Sciatic nerve (tissue), 2 donors: ENCODE measurements at places on chromosomes 4 and X. TPM values are rescaled to one million over a fixed set of nuclear protein-coding genes. Genes with fewer than 3 reads are reported as not detected.

- DNase-seq = no peak
Measured at GRCh38 chrX:84358271-84358670, 144.0 kb downstream of the HDX start.

- no peak for DNase-seq
Measured at GRCh38 chr4:91373546-91373945, 930.2 kb upstream of the GRID2 start.

DNA sequence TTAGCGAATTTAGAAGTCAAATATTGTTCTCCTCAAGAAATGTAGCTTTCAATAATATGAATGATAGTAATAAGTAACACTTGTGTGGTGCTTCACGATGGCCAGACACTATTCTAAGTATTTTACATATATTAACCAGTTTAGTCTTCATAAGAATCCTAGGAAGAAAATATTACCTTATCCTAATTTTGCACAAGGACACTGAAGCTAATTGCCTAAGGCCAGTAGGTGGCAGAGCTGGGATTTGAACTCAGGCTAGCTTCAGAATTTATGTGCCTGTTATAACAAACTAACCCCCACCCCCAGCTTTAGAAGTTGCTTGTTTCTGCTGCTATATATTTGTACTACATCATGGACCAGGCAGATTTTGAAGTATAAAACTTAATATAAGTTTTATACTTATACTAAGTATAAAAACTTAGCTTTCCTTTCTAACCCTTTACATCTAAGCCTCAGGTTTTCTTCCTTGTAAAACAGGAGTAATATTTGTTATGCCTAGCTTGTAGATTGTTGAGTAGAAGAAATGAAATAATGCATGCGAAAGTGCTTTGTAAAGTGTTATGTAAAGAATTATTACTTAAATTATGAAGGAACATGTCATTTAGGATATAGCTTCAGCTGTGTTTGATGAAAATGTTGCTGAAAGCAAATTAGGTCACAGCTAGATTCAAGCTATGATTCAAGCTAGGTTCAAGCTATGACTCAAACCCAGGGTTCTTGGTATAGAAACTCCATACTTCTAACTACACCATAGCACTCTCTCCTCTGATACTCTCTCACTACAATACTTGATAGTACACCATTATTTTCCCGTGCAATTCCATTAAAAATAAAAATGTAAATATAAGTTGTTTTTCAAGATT lies 4.2 kb upstream of the CDS1 start:
- DNase-seq = no peak

DNA sequence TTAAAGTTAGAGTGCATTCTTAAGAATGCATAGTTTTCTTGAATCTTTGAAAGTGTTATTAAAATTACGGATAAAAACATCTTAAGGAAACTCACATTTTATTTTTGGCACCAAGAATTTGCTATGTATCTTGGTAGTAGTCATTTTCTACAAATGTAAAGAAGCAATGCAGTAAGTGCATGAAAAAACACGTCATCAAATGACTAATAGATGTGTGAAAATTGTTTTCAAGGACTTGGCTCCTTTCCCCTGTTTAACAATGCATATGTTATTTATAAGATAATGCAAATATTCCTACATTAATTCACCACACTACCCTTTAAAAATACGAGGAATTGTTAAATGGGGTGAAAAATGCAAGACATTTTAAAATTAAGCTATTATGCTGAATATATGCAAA lies 461.2 kb upstream of the PCDH7 start:
- no peak for DNase-seq

GRCh38 chrX:15694941-15695451 lies 30.4 kb upstream of the CLTRN start:
- no peak for DNase-seq

GRCh38 chrX:15769300-15769954 lies 20.9 kb upstream of the ZRSR2 start:
- DNase-seq = no peak

DNA sequence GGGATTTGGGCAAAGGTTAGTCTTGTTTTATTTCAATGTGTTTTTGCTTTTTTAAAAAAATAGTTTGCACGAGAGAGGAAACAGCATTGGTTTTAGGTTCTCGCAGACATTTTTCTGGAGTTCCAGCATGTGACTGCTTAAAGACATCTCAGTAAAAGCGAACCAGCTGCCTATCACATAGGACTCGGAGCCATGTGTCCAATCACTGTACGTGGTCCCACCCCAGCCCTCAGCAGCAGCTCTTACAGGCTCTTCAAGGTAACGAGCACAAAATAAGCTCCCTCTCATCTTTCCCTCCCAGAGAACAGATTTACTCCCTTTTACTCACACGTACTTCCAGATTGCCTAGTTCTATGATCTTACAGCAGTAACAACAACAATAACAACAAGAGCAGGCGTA lies 68.7 kb downstream of the MCF2 start:
- no peak for DNase-seq

GRCh38 chr4:144411119-144411518 lies 234.8 kb upstream of the HHIP start:
- no peak for DNase-seq

DNA sequence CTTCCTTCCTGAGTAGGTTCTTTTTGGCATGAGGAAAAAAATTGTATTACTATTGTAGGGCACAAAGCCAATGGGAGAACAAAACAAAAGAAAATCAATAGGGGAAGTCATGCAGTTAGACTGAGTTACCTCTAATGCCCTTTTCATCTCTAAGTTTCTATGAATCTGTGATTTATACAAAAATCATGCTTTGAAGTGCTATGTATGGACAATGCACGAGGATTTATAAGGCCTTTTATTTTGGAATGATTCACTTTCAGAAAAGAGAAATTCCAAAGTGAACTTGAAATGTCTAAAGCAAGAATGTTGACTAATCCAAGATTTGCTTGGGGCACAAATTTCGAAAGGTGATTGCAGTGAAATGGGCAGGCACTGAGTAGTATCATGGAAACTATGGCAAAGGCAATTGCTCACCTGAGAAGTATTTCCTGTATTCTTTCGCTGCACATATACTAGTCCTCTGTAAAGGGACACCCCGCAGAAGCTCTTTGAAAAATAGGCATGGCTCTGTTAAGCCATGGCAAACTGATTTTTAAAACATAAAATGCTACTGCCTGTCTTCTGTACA lies 52.8 kb downstream of the ADGRG4 start:
- DNase-seq = no peak

DNA sequence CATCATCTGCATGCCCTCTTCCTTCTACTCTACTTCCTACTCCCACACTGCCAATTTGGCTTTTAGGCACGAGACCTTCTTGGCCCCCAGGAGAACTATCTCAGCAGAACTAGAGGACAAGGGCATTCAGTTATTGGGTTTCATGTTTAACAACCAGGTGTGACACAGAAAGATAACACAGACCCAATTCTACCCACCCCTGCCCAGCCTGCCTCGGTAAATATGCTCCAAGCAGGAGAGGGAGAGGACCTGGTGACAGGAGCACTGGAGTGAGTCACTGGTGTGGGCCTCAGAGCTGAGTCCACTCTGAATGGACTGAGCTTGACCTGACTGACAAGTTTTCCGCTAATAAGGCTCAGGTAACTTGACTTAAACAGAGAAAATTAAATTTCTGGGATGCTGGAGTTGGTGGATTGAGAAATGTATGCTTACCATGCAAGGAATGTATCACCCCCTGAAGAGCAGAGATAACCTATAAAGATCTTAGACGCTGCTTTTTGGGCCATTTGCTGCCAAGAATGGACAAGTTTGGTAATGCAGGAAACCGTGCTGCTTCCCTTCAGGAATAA lies 52.5 kb downstream of the CASP3 start:
- DNase-seq = no peak

DNA sequence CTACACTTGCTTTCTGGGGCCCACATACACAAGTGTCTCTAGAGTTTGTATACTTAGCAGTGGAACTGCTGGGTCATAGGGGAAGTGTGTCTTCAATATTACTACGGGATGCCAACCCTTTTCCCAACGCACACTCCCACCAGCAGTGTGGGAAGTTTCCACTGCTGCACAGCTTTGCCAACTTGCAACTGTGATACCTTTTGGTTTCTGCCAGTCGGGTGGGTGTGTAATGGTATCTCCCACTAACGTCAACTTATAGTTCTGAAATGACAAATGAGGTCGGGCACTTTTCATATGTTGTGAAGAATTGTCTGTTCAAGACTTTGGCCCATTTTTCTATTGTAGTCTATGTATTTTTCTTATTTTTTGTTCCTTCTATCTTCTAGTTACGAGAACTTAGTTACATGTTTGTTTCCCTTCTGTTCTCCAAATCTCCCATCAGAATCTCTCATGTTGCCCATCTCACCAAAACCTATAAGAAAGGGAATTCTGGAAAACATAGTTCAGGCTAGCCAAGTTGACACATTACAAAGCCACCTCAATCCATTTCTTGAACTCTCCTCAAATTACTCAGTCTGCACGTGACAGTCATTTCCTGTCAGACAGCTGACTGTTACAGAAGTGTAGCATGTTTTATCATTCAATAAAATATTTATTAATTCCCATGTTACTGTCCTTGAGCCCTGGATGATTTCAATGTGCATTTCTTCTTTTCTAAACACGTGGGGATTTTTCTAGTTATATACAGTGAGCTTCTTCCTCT lies 30.7 kb downstream of the PNMA6E start:
- no peak for DNase-seq

DNA sequence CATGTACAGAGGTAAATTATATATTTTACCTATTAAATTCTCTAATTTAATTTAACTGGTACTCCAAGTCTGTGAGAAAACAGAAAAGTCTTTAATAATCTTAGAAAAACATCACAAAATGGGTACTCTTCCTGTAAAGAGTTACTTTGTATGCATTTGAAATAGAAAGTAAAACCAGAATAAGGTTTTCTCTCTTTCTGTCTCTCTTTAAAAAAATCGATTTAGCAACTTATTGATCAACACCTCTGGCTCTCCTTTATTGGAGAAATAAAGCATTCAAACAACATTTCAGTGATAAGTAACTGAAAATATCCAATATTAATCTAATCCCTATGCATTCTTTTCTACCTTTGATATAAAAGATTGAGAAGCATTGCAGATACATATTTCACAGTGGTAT lies 27.4 kb downstream of the ATOH1 start:
- no peak for DNase-seq

DNA sequence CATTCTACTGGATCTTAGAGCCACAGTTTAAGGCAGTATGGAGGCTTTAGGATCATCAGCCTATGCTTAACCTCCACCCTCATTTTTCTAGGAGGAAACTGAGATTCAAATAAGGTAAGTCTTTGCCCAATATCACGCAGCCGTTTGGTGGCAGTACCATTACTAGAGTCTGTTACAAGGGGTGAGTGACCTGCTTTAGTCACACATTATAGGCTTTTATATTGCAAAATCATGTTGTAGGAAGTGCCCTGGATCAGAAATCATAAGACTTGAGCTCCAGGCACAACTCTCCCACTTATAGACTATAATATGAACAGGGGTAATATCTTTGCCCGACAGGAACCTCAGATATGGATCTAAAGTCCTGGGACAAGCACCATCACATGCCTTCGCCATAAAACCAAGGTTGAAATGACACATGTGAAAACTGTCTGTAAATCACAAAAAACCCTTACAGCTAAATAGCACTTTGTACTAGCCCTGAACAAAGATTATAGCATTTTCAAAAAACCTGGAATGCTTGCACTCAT lies 19.2 kb downstream of the HPSE start:
- DNase-seq = no peak

DNA sequence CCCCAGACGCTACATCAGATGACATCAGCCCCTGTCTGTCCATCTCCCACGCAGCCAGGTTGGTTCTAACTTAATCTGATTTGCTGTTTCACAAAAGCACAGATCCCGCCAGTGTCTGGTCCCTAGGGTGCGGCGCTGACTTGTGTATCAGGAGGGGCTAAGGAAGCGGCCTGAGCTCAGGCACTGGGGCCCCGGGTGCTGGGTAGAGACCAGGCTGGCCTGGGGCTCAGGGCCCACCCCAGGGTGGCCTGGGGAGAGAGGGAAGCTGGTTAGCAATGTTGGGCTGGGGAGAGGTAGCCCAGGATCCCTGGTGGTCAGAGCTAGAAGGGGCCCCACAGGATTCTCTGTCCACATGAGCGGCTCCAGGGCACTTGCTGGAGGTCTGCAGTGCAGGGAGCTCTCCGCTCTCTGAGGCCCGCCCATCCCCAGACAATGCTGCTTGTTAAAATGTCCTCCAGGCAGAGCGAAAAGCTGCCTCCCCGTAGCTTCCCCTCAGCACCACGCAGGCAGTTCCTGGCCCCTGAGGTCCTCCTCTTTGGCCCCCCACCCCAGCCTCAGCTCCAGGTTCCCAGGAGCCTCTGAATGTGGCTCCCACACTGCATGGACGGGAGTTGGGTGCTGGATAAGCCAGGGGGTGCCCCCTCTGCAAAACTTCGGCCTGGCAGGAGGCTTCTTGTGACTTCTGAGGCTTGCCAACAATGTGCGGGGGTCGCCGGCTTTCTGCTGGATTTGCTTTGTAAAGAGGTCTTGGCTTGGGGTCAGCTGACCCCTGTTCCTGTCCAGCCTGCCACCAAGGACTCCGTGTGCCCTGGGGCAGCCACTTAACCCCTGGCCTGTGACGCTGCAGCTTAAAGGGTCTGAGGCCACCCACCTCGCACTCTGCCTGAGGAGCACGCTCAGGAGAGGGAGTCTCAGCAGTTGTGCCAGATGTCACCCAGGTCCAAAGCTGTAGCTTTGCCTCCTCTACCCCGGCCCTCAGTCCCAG lies 112.9 kb downstream of the CPZ start:
- DNase-seq = peak; percentile 26

DNA sequence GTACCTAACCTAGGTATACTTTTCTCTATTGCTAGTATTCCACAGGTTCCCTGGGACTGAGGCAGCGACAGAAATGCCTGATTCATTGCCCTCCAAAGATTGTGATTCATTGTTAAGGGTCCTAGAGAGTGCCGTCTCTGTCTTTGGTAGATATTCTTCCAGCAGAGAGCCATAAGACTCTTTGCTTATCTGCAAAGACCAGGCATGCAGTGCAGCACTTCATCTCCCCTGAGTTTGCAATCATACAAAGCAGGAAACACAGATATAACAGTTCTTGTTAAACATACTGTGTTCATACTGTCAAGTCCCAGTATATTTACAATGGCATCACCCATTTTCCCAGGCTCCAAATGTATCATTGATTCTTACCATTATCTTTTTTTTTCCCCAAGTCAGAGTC lies 47.7 kb downstream of the KLF8 start:
- no peak for DNase-seq

GRCh38 chrX:38214044-38214443 lies 6.6 kb downstream of the SRPX start:
- no peak for DNase-seq

DNA sequence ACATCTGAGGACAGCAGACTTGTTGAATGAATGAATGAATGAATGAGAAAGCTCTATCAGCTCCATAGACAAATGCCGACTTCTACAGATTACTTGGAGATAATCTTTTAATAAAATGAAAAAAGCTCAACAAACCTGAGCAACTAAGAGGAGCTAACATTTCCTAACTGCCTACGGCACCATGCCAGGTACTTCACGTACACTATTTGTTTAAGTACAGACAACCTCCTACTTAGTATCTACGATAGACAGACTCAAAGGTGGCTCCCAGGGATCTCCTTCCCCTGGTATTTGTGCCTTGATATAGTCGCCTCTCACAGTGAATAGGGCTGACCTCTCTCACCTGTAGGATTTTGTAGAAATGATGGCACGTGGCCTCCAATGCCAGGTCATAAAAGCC lies 412.2 kb upstream of the FAT1 start:
- DNase-seq = no peak

GRCh38 chrX:85024044-85024443 lies 20.4 kb downstream of the APOOL start:
- no peak for DNase-seq

RAP2C gene
- total RNA-seq = 23.2 TPM

GAGE12H gene
- not detected for total RNA-seq

BTK gene
- 9.7 TPM for total RNA-seq

PHOX2B gene
- not detected for total RNA-seq

RIPPLY1 gene
- total RNA-seq = 0.40 TPM

TMEM271 gene
- not detected for total RNA-seq

USP26 gene
- not detected for total RNA-seq

PROM1 gene
- 0.40 TPM for total RNA-seq
